ENCODE measurements at places on chromosomes 5 and 9.
A peak's percentile ranks its signal among the peaks of the same experiment; 100 is the strongest.

DNA sequence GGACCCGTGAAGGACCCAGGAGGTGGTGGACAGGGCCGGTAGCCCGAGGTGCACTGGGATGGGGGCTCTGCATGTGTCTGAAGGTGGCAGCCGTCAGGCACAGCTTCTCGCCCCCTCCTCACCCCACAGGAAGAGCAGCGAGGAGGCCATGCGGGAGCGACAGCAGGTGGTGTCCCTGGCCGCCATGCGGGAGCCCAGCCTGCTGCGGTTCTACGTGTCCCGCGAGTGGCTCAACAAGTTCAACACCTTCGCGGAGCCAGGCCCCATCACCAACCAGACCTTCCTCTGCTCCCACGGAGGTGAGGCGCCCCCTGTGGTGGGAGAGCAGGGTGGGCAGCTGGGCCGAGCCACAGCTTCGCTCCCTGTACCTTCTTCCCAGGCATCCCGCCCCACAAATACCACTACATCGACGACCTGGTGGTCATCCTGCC lies 39.9 kb downstream of the USP20 start:
- DNase-seq: no peak

DNA sequence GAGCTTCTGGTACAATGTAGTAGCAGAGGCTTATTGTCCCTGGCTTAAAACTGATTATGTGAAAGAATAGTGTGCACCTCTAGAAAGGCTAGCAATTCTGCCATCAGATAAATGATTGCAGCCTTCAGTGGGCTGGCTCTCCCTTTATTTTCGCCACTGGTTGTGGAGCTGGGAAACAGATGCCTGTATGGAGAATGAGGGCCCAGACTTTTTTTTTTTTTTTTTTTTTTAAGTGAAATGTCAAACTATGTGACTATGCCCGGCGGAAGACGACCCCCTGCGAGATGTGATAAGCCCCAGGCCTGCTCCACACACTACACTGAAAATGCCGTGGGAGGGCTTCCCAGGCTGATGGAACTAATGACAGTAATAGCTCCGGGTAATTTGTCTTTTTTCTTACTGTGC lies 28.7 kb downstream of the ISL1 start:
- DNase-seq: no peak

DNA sequence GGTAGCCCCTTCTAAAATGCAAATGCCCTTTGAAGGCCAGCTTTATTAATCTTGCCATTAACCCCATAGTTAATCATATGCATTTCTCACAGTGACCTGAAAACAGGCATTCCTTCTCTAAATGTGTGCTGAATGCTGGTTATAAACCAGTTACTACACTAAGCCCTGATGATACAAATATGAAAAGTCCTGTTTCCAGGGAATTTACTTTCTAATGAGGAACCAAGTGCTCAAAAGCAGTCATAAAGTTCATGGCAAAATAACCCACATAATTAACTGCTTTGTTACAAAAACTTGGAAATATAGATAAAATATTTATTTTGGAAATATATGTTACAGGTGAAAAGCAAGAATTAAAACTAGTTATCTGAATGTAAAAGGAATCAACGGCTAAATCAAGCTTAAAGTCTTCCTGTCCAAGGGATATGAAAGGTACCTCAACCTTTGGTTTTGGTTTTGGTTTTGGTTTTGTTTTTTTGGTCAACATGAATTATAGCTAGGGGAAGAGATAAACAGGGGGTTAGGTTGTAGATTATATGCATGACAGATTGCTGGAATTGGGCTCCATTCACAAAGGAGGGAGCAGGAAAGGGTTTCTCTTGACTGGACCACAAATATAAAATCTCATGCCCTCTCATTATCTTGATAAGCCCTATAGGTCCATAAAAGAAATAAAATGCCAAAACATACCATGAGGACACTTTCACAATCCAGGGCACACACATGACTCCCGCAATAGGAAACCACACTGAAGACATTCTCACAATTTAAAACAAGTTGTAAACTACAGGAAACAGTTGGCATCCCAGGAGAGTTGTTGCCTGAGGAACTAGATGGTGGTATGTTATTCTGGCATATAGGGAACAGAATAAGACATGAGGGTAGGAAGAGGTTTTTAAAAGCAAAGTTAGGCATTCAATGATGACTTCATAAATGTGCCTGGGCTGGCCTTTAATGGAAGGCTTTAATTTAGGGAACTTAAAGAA lies 46.7 kb upstream of the MACIR start:
- DNase-seq: no peak

DNA sequence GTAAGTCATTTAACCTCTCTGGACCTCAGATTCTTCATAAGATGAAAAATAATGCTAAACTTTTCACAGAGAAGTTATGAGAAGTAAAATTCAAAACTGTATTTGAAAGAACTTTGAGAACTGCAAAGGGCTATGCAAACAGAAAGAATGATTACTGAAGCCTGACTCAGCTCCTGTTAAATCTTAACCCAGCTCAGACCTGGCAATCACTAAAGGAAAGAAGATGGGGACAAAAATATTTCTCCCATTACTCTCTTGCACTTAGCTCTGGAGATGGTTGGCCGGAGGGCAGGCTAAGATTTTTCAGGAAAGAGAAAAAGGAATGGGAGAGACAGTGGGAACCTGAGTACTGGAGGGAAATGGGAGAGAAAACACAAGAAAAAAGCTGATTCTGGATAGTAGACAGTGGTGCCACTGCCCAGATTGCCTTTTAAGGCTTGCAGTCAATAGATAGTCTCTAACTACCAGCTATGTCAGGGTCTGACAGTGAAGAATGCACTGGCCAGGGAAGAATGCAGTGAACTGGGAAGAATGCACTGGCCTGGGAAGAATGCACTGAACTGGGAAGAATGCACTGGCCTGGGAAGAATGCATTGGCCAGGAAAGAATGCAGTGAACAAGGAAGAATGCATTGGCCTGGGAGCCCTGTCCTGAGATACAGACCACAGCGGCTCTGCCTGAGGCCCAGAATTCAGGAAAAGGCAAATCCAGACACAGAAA lies 25.2 kb upstream of the CEMIP2 start:
- no peak for DNase-seq

GRCh38 chr5:142326480-142326938 lies 1.7 kb upstream of the SPRY4 start:
- DNase-seq: no peak

DNA sequence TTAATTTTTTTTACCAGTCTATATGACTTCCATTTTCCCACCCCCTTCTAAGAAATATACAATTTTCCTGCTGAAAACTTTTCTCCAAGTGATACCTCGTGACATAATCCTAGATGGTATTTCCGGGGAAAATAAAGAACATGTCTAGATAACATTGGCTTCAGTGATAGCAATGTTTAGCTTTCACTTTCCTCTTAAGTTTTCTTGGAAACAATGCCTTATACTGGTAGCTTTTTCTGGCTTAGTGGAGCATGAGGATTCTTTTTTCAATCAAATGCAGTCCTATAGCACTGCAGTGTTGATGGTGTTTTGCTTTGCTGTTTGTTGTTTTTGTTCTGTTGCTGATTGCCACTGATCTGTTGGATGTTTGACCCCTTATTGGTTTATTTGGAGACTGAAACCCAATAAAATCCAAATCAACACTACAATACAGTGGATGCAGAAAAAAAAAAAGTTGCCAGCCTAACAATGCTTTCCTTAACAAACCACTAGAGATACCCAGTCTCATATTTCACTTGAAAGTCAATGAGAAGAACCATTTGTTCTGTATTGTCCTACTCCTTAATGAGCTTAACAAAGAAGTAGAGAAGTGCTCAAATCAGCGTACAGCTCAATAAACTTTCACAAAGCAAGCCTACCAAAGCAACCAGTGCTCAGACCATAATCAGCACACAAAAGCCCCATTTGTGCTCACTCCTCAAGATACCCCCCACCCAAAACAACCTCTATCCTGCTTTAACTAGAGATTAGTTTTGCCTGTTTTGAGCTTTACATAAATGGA lies 74.2 kb upstream of the GRAMD2B start:
- DNase-seq: no peak

DNA sequence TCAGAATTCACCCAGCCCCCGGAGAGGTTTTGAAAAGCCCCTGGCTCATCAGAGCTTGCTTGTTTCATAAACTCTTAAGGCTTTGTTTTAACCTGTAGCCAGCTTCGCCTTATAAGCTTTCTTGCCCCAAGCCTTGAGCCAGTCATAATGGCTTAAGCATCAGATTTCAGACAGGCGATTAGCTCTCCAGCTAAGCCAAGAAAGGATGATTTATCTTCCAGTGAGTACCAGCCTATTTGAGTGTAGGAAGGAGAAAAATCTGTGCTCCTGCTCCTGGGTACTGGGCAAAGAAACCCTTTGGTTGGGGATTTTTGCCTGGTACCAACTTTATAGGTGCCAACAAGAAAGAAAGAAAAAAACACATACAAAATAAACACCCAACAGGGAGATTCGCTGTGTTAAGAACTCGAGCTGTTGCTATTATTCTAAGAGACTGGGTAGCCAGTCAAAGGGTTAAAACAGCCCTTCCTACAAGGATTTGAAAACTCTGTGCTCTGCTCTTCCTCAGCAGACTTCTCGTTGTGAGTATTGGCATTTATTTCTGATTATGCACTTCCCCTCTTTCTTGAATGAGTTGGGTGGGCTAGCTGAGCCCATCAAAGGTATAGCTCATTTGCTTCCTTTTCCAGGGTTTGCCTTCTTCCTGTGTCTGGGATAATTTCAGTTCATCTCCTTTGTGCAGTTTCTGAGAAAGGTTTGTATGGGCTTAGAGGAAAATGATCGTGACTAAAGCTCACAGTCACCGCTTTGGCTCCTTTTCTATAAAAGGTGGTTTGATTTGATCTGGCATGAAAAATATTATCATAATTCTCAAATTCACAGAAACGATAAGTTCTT lies 157.2 kb upstream of the DMRT1 start:
- no peak for DNase-seq

DNA sequence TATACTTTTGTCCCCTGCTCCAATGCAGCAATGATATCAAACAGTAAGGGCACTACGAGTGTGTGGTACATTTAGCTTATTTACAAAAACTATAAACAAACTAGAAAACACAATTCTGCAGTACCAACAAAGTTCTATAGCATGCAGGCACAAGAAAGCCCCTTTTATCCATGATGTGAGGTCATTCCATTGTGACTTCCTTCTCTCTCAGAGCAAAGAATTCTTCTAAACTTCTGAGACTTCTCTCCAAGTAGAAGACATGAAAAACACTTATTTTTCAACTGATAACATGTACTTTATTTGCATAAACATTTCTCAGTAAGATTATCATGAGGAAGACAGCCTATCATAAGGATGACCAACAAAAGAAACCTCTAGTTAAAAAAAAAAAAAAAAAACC lies 569.8 kb downstream of the TLE1 start:
- no peak for DNase-seq

DNA sequence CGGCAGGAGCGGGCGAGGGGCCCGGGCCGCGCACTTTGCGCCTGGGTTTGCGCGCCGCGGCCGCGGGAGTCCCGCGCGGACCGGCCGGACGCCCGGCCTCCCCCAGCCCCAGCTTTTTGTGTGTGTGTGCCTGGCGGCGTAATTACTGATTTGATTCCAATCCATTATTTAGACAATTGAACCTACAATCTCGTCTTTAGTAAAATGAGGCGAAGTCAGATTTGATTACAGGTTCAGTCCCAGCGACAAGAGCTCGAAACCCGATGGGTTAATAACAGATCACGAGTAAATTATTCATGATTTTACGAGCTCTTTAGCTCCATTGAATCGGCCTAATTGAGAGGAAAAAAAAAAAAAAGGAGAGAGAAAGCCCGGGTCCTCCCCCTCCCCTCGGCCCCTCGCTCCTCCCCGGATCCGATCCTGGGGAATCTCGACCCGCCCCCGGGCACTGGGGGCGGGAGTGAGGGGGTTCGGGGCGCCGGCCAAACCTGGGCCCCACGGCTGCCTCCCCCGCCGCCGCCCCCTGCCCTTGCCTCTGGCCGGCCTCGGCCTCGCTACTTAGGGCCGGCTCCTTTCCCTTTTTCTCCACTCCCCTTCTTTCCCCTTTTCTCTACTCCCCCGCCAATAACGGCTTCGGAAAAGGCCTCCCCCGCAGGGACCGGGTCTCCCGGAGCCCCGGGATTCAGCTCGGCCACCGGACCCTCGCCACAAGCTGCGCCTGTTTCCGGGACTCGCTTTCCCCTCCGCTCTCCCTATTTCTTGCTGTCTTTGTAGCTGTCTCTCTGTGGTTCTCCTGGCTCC lies 6.6 kb downstream of the LHX2 start:
- no peak for DNase-seq

GRCh38 chr9:105069696-105070095 lies 141.7 kb upstream of the ABCA1 start:
- no peak for DNase-seq

- peak; percentile 35 for DNase-seq
Observed at GRCh38 chr5:8908055-8908683, 637.7 kb downstream of the SEMA5A start.

DNA sequence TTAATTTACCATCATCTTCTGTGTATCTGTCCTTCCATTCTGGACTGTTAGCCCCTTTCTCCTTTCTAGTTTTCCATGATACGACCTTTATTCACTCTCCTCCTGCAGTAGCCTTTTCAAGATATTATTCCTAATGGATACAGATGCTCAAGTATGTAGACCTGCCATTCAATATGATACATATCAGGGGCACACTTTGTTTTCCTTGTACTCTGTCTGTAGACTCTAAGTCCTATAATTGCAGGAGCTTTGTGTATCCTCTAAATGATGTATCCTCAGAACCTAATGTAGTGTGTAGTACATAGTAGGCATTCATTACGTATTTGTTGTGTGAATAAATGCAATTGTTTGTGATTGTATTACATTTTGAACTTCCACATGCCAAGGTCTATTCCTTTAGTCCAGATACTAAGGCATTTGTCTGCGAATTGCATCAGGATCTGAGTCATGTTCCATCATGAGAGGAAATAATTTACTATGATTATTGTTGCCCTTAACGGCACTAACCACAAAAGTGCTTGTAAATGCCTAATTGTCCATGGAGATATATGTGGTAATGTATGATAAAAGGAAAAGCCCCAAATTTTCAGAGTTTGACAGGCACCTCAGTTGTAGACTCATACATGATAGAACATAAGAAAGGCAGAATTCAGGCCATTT lies 57.1 kb upstream of the IZUMO3 start:
- DNase-seq: no peak

GRCh38 chr5:139896718-139897117 lies 101.1 kb downstream of the PSD2 start:
- no peak for DNase-seq

DNA sequence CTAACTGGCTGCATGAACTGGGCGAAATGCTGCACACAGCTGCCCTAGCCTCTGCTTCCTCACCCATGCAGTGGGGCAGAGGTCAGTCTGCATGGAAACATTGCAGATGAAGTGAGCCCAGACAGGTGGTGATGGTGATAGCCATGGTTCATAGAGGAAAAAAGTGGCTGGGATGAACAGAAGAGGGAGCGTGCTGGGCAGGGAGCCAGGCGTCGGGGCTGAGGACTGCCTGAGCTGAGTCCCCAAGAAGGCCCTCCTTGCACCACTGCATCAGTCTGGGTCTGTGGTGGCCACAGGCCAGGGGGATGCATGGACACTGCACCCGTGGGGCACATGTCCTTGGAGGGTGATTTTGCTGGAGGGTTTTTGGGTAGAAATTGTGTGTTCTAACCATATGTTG lies 80.5 kb downstream of the AMBP start:
- no peak for DNase-seq

DNA sequence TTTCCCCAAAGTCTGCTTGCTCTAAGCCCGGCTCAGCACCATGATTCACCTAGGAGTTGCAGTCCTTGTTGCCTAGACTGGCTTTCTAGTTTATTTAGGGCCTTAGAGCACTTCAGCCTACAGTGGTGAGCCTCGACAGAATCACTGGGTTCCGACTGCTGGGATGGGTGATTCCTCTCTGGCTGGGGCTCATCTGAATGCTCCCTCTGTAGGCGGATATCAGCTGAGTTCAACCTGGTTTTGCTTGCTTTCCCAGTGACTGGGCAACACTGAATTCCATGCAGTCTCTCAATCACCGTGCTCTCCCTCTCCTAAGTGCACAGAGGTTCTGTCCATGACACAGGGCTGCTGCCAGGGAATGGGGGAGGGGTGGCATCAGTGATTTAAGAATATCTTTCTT lies 54.1 kb downstream of the OSMR start:
- no peak for DNase-seq
